ENCODE measurements at places on chromosomes 4 and X.
A peak's percentile ranks its signal among the peaks of the same experiment; 100 is the strongest.

DNA sequence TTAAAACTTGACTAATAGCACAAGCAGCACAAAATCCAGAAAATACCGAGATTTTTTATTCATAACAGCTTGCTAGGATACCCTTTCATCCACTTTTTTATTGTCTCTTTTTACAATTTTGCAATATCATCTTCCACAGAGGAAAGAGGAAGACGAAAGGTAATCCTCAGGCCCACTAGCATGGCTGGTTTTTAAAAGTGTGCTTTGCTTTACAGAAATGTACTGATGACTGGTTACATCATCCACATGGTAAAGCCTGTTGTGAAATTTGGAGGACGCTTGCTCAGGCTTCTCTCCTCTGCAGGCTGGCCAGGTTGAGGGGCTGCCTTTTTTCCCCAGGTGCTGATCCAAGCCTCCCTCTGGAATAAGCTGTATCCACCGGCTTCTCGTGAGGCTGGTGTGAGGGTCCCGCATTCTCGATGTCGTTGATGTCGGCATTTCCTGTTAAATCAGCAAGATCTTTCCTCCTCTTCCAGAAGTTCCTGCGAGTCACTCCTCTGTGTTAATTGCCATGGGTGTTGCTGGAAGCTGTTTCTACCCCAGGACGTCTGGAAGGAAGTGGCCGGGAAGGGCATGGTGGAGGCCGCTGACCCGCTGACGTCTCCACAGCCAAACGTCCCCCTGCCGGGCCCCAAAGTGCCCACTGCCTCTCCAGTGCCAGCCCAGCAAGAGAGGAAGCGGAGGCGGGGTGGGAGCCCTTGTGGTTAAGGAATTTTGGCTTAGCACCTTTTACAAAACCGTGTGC lies 5.8 kb upstream of the DGKQ start:
- DNase-seq, result no peak

- DNase-seq, result no peak
These were observed 34.6 kb upstream of the SLC2A9 start for GRCh38 chr4:10055871-10056270.

- DNase-seq, result no peak
These were observed 458.4 kb upstream of the NDST3 start for GRCh38 chr4:117575850-117576249.

DNA sequence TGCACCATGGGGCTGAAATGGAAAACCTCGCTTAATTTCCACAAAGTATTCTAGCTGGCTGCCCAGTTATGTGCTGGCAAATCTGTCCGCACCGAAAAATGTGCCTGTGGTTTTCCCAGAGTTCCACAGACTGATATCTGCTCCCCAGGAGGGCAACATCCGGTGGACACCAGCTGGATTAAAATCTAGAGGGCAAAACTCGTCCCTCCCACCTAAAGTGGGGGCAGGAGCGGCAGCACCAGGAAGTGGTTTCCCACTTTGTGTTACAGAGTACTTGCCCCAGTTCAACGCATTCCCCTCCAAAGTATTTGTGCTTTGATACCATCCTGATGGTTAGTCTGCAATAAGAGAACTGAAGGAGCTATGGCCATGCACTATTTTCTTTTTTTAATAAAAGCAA lies 187.6 kb downstream of the TSPAN5 start:
- no peak for DNase-seq

- DNase-seq, result no peak
These were observed 1239.1 kb upstream of the TENM3 start for GRCh38 chr4:181004056-181004455.

- no peak for DNase-seq
These were observed 196.3 kb upstream of the HHIP start for GRCh38 chr4:144449611-144450010.

GRCh38 chrX:130105244-130105643 lies 5.1 kb downstream of the ELF4 start:
- DNase-seq, result no peak

DNA sequence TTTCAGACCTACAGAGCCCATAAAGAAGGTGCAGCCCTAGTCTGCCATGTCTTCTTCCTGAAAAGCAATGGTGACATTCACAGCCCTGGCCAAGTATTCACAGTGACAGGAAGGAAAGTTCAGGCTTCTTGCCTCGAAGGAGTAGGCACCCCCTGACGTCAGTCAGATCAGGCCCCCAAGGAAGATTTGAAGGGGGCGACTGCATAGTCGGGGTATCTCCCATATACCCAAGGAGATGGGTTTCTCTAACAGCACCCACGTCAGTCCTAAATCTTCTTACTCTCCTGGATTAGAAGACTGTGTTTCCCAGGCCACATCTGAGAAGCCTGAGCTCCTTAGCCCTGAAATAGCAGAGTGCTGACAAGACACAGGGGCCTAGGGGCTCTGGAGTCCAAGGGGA lies at the start of gene PPEF2:
PPEF2 (minus strand) TSS at position 101 of the 400 bp plus-strand sequence. CDS start 6,127 bp downstream, outside the sequence.
- DNase-seq, result no peak

DNA sequence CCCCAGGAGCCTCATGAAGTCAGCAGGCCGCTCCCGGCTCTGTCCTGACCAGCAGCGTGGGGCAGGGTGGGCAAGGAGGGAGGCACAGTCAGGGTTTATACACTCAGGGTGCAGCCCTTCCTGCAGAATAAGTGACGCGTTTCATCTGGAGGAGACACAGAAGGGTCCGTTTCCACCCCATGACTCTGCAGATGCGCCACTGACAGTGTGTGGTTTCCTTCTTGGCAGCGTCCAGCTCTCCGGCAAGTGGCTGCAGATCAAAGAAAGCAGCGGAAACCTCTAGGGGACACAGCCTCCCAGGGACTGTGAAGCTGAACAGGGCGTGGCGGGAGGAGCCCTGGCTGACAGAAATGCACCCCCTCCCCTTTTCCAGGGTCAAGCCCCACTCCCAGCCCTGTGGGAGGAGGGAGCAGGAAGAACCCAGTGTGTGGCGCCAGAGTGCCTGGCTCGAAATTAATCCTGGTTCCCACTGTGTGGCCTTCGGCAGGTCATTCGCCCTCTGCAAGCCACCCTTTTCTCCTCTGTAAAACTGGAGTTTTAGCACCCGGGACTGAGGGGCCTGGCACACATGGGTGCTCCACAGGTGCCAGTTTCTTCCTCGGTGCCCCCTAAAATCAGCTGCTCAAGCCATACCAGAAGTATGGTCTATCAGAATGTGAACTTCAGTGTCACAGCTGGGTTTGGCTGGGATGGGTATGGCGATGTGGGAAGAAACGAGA lies 17.3 kb upstream of the TBC1D14 start:
- DNase-seq, result no peak

- peak; percentile 34 for DNase-seq
These were observed 13.3 kb downstream of the LRPAP1 start for GRCh38 chr4:3518941-3519340.

GRCh38 chrX:1593286-1594271 lies 2.2 kb downstream of the AKAP17A start:
- no peak for DNase-seq

DNA sequence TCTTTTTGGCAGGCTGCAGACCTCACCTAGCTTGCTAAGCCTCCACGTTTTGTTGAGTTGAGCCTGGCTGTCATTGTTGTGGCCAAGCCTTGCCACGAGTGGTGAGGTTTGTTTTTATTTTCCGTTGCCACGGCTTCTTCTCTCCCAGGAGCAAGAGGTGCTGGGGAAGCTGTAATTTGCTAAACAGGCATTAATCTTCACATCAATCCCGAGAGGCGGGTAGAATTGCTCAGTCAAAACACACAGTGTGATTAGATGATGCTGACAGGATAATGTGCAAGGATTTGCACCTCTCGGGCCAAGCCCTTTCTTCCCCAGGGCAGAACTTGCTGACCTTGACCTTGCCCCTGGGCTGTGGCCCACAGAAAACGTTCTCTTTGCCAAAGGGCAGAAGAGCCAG lies 72.2 kb upstream of the ATP6AP2 start:
- DNase-seq, result no peak

DNA sequence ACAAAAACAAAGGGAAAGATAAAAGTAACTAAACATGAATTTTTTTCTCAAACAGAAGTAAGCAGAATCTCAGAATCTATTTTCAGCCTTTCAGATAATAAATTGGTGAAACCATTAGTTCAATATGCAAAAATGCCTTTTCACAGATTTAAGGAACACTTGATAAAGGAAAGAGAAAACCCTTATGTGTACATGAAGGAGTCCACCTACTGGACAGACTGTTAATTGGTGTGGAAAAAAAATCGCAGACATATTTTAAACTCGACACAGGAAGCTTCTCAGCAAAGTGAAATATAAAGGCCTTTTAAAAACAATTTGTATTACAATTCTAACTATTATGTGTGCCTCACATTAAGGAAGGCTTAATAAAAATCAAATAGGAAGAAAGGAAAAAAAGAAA lies 22.3 kb downstream of the COX7B2 start:
- no peak for DNase-seq

DNA sequence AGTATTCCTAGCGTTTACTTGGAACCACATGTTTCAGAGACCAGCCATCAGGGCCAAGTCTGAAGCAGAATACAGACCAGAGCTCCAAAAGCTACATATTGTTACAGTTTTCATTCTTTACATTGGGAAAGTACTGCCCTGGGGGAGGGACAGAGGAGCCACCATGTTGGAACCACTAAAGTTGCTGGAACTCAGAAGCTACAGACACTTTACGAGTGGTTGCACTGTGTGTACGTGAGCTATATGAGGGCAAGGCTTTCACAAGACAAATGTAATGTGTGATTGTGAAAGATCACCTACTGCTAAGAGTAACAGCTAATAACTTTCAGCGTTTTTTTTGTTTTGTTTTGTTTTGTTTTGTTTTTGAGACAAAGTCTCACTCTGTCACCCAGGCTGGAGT lies 11.7 kb downstream of the GPC3 start:
- no peak for DNase-seq

- DNase-seq, result no peak
These were observed 633.0 kb upstream of the FAM241A start for GRCh38 chr4:111512081-111512783.

DNA sequence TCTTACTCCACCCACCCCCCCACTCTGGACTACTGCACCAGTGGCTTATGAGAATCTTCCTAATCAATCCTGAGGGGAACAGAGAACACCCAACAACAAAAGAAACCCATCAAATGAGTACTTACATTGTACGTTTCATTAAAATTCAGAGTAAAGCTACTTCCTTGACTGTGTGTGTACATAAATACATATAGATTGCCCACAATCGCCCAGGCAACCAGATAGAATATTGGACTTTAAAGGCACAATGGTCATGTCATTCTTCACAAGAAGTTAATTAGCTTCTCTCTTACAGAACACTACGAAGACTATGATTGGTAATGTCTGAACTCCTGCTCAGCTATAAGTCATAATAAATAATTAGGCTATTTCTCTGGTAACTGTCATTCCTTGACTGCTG lies 12.2 kb upstream of the ATP11C start:
- DNase-seq, result no peak

DNA sequence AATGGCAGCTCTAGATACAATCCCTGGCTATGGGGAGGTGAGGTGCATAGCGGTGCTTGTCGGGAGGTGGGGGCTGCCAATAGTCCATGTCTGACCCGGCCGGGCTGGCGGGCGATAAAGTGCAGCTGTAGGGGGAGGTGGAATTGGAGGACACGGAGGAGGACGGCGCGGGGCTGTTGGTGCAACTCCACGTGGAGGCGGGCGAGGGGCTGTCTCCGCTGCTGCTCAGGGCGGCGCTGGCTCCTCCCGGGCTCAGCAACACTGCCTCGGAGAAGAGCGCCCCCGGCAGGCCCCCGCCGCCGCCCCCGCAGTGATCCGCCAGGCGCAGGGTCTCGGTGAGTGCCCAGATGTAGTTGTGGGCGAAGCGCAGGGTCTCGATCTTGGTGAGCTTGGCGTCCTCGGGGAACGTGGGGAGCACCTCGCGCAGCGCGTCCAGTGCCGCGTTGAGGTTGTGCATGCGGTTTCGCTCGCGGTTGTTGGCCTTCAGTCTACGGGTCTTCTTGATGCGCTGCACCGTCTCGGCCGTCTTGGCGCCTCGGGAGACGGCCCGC lies 1.3 kb downstream of the NEUROG2 start:
- DNase-seq, result no peak

DNA sequence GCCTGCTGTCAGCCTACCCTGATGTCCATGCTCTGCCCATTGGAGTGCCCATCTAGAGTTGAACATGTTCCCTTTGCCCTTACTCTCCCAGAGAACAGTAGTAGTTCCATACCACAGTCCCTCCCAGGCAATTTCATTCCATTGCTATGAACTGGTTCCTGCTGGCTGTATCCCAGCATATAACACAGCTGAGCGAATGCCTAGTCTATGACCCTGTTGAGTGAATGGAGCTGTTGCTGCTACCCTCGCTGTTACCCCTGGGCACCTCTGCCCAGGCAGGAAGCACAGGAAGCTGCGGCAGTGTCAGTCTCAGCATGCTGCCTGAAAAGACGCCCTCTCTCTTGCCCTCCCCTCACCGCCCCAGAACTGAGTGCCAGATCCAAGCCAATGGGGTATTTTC lies 73.3 kb downstream of the SOX3 start:
- DNase-seq, result no peak

- DNase-seq, result no peak
These were observed 3.3 kb downstream of the STK32B start for GRCh38 chr4:5054532-5054931.

DNA sequence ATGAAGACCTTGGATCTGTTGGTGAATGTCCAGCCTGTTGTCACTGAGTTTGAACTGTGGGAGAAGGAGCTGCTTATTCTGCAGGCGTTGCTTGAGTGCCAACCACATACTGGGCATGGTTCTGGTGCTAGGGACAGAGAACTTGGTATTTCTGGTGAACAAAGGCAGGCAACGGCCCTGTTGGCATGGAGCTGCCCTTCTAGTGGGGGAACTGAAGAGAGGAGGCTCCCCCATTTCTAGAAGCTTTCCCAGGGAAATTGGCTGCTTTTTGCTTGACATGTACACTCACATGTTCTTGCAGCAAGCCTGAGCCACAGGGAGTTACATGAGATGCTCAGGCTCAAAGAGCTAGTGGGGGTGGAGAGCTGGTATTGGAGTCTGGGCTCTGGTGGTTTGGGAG lies 8.9 kb upstream of the CD38 start:
- no peak for DNase-seq
